ENCODE measurements at places on chromosomes 13 and 19.

DNA sequence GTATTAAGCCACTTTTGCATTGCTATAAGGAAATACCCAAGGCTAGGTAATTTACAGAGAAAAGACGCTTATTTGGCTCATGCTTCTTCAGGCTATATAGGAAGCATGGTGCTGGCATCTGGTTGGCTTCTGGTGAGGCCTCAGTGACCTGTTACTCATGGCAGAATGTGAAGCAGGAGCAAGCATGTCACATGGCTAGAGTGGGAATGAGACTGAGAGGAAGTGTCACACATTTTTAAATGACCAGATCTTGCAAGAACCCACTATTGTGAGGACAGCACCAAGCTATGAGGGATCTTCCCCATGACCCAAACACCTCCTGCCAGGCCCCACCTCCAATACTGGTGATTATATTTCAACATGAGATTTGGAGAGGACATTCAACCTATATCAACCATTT, 25.7 kb upstream of the IGFL4 start:
- DNase-seq = no peak

DNA sequence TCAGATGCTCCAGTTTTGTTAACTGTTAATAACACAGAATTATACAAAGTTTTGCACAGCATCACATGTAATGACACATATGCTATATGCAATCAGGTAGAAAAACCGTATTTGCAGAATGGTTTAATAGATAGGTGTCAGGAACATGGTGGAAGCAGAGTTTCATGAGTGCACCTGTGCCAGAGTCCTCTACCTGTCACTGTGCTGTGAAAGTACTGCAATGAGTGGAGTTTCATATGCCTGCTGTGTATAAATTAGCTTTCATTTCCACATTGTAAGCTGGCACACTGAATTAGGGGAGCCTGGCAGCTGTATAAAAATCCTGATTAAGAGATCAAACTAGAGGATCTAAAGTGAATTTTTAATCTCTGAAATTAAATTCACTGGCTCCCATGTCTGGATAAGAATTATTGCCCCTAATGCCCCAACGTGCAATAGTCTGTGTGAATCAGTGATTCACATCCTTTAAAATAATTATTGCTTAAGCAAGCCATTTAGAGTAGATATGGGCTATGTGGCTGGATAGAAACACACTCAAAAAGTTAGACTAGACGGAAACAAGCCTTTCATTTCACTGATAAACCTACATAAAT, 8.5 kb upstream of the EEF1AKMT1 start:
- DNase-seq = no peak

- no peak for DNase-seq
These were observed 24.3 kb downstream of the GPX4 start for GRCh38 chr19:1128106-1128505.

DNA sequence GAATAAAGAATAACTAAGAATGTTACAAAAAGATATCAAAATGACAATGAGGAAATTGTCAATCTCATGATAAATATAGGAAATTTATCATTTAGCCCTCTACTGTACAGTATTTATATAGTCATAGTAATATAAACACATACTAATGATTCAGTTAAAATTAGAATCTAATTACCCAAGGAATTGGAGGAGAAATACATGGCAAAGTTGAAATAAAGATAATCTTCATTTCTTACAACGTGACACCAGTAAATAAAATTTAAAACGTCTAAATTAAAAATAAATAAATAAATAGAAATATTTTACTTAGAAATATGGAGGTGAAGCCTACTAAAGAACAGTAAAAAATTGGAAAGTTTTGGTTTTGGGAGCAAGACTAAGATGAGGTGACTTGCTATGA, 2163.1 kb upstream of the PCDH20 start:
- no peak for DNase-seq

- DNase-seq = no peak
These were observed 4.6 kb downstream of the NXNL1 start for GRCh38 chr19:17456127-17456526.

GRCh38 chr13:94030415-94031119, 448.9 kb downstream of the DCT start:
- no peak for DNase-seq

- DNase-seq = no peak
These were observed 67.9 kb downstream of the EFNB2 start for GRCh38 chr13:106467427-106468122.

DNA sequence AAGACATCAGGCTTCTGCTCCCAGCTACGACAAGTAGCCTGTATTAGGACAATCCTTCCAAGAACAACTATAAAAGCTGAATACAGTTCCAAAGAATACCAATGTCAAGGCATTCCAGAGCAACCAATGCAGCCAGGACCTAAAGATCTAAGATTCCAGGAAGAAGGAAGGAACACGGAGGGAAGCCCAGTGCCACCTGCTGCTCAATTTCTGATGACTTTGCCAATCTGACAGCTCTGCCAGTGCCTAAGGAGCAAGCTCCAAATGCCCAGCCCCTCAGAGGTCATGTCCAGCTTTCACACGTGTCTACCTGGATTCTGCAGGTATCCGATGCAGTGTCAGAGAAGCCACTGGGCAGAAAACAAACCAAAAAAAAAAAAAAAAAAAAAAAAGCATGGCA, 164.4 kb downstream of the IRS2 start:
- DNase-seq = no peak
